ENCODE measurements at places on chromosomes 12 and 14. TPM values are rescaled to one million over a fixed set of nuclear protein-coding genes. Genes with fewer than 3 reads are reported as not detected.

CLMN gene
- 1.8 TPM for total RNA-seq

SMCO2 gene
- total RNA-seq: not detected

ESPL1 gene
- total RNA-seq: 3.1 TPM

HOXC5 gene
- not detected for total RNA-seq

SLC38A1 gene
- total RNA-seq: 385 TPM

THAP2 gene
- total RNA-seq: 34.2 TPM

DNA sequence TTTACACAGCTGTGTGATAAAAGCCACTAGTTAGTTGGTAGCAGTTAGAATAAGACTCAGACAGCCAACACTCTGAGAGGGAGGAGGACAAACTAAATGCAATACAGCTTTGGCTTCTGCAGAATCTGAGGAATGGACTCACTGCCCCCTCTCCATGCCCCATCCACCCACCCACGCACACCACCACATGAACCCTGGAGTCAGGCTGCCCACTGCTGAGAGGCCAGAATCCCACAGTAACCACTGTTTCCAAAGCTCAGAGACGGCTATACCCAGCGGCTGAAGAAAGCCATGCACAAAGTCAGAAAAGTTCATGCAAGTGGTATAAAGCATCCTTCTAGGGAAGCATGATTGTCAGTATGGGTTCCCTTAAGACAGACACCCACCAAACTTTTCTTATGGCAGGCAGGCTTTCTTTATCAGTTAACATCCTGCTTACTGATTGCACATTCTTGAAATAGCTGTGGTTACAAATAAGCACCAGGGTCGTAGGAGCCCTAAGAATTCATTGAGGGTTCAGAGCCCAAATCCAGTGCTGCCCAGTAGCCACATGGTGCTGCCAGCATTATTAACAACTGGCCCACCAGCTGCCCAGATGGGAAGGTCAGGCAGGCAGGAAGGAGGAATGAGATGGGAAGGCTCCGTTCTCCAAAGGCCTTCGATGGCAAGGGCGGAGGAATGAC is 61.5 kb downstream of the NT5DC3 start:
- DNase-seq: no peak

DNA sequence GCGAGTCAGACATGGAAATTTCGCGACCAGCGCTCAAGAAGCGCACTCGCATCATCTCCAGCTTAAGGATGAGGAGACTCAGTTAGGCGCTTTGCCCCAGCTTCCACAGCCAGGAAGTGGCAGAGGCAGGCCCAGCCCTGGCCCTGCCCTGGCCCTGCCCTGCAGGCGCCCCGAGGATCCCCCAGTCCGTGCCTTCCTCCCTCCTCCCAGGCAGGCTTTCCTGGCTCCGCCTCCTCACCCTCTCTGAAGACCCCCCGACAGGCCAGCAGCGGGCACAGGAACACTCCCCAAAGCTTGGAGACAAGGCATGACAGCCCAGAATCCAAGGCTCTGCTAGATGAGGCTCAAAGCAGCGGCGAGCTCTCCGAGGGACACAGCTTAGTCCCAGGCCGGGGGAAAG is 25.1 kb downstream of the UBR7 start:
- DNase-seq: no peak

GRCh38 chr14:32472076-32472475 is 143.0 kb downstream of the AKAP6 start:
- DNase-seq: no peak

GRCh38 chr12:32450363-32450762 is 51.0 kb downstream of the FGD4 start:
- no peak for DNase-seq

GRCh38 chr14:59769586-59769985 is 101.0 kb downstream of the RTN1 start:
- DNase-seq: no peak

DNA sequence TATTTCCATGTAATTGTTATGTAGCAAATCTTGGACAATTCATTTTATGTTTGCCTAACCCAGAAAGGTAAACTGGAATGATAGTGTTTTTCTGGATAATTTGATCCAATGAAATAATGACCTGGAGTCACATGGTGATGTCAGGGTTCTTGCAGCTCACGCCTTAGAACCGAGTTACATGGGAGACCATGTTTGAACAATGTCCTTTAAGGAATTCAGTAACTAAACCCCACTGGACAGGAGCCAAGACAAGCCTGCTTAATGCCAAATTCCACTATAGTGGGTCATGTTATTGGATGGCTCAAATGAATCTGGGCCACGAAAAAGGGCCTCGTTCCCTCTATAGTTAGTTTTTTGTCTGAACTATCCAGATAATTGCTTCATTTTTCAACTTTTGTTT is 255.8 kb upstream of the HMGA2 start:
- DNase-seq: no peak

- no peak for DNase-seq
Measured at GRCh38 chr12:237026-237815, 23.3 kb upstream of the SLC6A12 start.

- no peak for DNase-seq
Measured at GRCh38 chr14:77804592-77804991, 4.7 kb downstream of the ADCK1 start.

GRCh38 chr12:21500786-21501257 is 613 bp downstream of the RECQL start:
- DNase-seq: no peak

- no peak for DNase-seq
Measured at GRCh38 chr14:53186532-53186931, 33.4 kb upstream of the DDHD1 start.

- DNase-seq: no peak
Measured at GRCh38 chr14:81303258-81303935, 82.6 kb upstream of the GTF2A1 start.
